ENCODE measurements at places on chromosomes 3 and 15. TPM values are rescaled to one million over a fixed set of nuclear protein-coding genes. Genes with fewer than 3 reads are reported as not detected.

TRAIP gene
- 1.0 TPM for polyA plus RNA-seq

- no peak for DNase-seq
These were observed 380.7 kb downstream of the PLOD2 start for GRCh38 chr3:145780301-145780700.

CX3CR1 gene
- 1.6 TPM for polyA plus RNA-seq

ABI3BP gene
- not detected for polyA plus RNA-seq

KNSTRN gene
- polyA plus RNA-seq = 1.0 TPM

- DNase-seq = no peak
These were observed 58.5 kb downstream of the LIPC start for GRCh38 chr15:58490086-58490887.

DNA sequence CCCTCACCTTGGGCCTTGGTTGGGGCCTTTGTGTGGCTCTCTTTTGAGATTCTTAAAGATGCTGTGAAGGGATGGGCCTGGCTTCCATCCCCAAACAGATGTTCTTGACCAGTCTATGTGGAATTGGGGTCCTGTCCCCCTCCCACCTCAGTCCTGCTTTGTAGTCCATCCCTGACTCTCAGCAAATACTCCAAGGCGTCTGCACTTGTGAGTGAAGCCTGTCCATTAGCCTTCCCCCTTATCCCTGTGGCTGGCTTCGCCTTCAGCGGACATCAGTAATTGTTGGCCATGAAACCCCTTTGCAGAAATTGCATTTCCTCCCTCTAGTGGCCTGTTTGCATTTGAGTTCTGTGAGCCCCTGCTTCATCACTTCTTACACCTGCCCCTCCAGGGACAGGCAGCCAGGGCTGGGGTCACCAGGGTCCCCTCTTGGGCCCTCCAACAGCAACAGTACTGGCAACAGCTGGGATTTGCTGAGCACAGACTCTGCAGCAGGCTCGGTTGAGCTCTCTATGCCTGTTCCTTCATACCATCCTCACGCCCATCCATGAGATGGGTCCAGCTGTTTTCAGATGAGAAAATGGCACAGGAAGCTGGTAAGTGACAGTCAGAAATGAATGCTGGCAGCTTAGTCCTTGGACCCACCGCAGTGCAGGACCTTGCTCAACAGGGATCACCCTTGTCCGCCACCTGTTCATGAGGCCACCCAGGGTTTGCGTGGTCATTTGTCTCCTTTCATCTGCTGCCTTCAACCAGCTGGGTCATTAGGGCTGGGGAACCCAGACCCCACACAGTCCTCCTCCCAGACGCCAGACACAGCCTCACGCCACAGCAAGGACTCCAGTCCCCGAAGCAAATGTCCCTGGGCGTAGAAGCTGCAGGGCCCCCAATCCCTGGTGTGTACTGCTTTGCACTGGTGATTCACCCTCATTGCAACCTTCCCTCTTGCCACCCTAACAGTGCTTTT, 8.9 kb upstream of the LRRK1 start:
- DNase-seq = no peak

DNA sequence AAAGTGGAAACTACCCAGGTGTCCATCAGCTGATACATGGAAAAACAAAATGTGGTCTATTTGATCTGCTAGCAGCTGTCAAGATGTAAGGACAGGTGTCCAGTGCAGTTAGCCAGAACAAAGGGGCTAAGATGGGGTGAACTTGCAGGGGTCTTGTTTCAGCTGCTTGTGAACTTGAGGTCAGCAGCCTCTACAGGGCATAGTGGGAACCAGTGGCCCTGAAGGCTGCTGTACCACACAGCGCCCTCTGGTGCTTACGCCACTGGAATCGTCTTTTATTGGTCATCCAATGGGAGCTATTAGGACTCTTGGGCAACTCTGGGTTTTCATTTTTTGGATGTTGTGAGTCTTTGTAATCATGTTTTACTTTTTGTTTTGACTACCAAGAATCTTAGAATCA, 62.2 kb upstream of the CTSH start:
- no peak for DNase-seq

- DNase-seq = no peak
These were observed 322.8 kb downstream of the ZNF621 start for GRCh38 chr3:40847551-40847992.

DNA sequence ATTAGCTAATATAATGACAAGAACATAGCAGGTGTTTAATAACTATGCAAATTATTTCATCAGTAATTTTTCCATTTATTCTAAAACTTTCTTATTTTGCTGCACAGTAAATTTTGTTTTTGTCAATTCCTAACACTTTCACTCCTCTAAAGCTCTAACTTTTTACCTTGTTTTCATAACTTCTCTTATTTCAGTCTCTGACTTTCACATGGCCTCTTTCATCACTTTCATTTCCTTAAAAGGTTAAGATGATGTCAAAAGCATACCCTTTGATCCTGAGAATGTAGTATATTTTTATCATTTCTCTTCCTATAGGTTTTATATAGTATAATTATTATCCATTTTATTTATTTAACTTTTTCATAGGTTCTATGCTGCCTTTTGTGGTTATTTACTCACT, 1325.8 kb upstream of the ALCAM start:
- DNase-seq = no peak

NPAP1 gene
- not detected for polyA plus RNA-seq

DNA sequence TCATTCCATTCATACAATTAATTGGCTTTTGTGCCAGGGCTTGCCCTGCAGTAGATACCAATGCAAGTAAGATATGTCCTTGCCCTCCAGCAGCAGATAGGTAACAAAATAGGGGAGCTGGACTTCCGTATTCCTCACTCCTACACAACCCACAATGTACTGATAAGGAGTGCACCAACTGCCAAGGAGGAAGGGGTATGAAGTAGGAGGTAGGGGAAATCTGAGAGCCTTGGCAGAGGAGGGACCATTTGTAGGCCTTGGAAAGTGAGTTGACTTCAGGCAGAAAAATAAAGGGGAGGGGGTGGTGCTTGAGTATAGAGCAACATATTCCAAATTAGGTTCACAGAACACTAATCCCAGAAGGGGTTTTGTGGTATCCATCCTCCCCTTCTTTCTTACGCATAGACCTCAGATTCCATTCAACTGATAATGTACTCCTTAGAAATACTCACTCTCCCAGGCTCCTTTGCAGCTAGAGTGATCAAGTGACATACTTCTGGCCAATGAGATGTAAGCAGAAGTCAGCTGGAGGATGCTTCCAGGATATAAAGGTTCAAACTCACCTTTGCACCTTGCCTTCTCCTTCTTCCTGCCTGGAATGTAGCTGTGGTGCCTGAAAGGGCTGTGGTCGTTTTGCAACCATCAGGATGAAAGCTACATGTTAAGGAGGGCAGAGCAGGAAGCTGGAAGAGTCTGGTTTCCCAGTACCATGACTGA, 127.1 kb upstream of the SMAD3 start:
- no peak for DNase-seq

GRAMD1C gene
- polyA plus RNA-seq = not detected

DNA sequence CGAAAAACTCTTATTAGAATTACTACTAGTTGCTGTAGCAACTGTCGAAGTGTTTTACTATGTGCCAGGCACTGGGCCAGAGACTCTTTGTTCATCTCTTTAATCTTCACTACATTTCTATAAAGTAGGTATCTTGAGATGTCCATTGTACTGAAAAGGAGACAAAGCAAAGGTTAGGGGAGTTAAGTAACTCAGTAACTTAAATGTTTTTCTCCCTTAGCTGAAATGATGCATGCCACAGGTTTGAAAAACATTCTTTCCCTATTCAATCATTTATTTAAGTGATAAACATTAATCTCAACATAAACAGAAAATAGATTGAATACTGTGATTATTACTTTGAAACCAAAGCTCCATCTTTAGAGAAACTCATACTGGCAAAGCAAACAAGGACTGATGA, 776.2 kb downstream of the FHIT start:
- no peak for DNase-seq
